Breast epithelium (tissue), 4 donors: ENCODE measurements at places on chromosomes 4 and X.

- DNase-seq = no peak
These were observed 32.0 kb downstream of the IDS start for GRCh38 chrX:149473092-149473491.

DNA sequence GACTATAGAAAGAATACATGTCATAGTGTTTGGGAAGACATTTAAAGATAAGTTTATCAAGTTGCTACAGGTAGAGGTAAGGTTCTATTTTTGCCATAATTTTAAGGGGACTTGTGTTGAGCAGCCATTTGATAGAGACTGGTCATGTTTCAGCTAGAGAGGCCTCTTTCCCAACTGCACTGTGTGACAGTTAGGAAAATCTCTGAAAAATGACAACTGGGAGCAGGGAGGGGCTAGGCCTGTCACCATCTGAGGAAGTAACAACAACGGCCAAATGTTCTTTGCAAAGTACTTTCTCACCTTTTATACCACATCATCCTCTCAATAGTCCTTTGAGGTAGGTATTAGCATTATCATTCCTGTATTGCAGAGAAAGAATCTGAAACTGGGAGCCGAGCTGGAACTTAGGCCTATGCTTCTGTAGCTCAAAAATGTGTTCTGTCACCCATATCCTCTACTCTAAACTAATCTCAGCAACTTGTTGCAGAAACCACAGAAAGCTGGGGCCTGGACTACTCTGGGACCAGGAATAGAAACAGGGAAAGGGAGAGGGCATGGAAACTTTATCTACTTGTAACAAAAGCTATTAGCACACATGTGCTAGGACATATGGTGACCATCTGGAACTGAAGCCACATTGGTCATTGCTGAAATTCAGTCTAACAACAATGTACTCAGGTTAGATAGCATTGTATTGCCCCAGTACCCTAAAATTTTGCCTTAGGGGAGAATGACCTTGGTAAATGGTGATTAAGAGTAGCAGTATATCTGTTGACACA, 198.9 kb downstream of the MID1IP1 start:
- no peak for DNase-seq

DNA sequence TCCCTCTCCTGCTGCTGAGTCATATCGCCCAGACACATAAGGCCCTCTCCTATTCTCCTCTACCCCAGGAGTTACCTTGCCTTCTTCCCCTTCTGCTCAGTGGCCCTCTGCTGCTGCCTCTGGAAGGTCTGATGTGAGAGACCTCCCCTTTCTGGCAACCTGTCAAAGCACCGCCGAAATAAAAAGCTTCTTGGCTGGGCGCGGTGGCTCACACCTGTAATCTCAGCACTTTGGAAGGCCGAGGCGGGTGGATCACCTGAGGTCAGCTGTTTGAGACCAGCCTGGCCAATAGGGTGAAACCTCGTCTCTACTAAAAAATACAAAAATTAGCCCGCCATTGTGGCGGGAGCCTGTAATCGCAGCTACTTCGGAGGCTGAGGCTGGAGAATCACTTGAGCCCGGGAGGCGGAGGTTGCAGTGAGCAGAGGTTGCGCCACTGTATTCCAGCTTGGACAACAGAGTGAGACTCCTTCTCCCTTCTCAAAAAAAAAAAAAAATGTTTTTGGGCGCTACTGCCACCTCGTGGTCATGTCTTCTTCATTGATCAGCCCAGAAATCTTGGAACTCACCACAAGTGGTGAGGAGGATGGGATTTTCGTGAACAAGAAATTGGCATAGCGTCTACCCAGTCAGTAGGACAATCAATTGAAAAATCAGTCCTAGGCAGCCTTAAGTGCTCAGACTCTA, 8.6 kb upstream of the ZXDA start:
- DNase-seq = no peak

DNA sequence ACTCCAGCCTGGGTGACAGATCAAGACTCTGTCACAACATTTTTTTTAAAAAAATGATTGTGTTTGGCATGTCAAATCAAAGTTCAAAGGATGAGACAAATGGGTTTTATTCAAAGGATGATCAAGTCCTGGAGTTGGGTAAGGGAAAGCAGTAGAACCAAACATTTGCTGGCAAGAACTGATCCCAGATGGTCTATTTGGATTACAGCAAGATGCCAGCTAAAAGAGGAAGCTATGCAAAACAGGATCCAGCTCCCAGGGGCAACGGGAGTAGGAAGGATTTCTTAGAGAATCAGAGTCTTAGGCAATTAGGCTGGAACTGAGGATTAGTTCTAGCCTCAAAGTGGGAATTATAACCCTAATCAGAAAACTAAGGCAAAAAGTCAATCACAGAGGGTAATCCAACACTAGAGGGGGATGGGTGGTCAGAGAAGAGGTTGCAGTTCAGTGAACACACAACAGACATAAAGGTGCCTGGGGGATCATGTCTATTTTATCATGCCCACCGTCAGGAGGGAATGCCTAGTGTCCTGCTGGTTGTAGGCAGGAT, 133.0 kb upstream of the PLS3 start:
- DNase-seq = no peak

- DNase-seq = no peak
These were observed 737.8 kb upstream of the FRG1 start for GRCh38 chr4:189202869-189203271.

DNA sequence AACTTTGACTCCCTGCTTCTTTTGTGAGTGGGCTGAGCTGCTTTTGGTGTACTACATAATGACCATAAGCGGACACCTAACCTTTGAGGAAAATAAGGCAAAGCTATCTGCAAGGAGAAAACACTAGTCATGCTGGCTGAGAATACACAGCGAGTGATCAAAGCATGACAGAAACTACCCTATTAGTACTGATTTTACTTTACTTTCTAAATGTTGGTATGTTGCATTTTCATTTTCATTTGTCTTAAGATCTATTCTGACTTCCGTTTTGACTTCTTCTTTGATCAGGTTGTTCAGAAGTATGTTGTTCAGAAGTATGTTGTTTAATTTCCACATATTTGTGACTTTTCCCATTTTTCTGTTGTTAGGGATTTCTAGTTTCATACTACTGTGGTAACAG, 361.1 kb downstream of the TRAM1L1 start:
- no peak for DNase-seq

DNA sequence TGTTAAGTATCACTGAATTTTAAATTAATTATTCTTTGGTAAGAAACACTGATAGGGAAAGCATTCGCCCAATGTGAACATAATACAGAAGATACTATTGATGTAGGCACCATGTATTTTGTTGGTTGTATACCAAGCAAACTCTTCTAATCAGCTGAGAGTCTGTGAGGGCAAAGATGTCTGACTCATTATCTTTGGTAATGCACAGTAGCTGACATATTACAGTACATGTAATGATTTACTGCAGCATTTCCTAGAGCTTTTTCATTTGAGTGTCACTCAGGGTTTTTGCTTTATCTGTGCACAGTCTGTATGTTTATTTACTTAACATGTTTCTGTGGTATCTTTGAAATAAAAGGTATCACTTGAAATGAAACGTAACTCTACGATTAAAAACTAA, 49.2 kb downstream of the CENPVL3 start:
- DNase-seq = no peak

DNA sequence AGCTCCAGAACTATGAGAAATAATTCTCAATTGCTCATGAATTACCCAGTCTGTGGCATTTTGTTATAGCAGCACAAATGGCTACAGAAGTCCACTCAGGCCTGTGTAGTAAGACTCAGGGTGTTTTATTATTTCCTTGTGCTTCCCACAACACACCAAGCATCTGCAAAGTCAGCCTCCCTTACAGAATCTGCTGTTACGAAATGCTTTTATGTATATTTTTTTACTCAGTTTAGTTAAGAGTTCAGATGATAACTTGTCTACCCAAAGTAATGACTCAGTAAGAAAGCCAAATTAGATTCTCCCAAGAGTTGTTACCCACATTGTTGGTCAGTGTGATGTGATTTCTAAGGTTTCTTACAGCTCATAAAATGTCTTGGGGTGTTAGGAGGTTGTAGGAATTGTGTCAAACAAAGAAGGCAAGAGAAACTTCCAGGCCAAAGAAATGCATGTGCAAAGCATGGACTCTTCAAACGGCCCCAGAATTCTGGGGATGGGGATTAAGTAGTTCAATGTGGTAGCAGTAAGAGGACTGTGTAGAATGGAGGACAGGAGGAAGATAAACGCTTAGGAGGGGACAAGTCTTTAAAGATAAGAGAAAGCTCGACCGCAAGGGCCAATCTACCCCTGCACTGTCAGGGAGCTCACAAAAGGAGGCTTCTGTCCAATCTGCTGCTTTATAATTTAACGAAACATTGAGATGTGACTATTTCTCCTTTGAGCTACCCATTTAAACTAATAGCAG, 35.4 kb upstream of the TMEM184C start:
- no peak for DNase-seq
